NCI-H526 treated with DMSO at 0.1 percent for 48 hours (cell line): ENCODE measurements at places on chromosomes 2 and 18.
A peak's percentile ranks its signal among the peaks of the same experiment; 100 is the strongest.

DNA sequence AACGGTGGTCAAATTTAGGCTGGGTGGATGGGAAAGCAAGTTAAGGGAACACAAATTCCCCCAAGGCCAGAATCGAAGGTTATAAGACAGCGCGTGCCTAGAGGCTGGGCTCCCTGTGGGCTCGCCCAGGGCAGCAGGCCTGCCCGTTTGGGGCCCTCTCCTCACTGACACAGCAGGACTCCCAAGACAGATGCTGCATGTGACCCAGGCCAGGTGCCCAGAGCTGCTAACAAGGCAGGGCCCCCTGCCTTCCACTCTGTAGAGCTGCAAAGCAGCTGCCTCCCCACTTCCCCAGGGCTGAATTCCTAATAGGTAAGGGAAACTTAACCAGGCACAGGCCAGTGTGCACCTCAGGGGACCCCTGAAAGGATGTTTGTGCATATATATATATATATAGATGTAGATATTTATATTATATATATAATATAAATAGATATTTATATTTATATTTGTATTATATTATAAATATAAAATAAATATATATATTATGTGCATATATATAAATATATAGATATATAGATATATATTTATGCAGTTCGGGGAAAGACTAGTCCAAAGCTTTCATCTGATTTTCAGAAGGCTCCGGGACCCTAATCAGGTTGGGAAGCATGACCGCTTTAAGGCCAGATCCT is 43.7 kb downstream of the TMEM37 start:
- peak; percentile 14 for DNase-seq

DNA sequence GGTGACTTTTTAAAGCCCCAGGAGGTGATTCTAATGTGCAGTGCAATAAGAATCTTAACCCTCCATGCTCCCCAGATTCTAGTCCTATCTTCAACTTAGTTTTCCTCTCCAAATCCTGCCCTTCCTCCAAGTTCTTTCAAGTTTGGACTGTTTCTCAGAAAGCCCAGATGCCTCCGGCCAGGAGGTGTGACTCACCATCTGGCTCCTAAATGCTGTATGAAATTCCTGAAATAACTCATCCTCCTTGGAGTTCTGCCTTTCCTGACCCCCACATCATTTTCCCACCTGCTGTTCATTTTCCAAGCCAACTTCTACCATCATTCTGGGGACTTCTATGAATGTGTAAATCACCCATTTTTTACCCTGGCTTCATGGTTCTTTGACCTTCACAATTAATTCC is 118.2 kb upstream of the NOL4 start:
- no peak for DNase-seq

DNA sequence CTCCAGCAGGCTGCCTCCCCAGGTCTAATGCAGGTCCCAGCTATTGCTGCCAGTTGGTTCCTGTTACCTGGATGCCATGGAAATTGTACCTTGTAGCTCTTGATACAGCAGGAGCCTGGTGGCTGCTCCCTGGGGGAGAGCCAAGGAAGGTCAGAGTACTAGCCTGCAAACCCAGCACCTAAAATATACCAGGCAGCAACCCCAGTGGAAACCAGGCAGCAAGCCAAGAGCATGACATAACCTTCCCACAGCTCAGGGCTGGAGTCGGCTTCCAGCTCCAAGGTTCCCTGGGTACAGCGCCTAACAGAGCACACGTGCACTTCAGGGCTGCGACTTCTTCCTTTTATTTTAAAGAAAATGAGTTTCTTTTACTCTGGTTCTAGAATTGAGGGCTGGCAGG is 30.3 kb downstream of the TNP1 start:
- no peak for DNase-seq

- DNase-seq: no peak
Measured at GRCh38 chr2:96145848-96146152, 560 bp upstream of the DUSP2 start.

DNA sequence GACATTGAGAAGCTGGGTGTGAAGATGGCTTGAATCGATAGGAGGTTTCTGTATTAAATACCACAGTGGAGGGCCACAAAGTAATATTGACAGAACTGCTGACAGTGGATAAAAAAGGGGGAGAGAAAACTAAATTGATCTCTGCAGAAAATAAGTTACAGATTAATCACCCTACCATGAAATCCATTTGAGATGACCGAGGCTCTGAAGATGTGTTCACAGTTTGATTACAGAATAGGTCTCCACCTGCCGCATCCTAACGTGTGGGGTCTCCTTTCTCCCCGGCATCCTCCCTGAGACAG is 165.6 kb downstream of the EIPR1 start:
- DNase-seq: no peak

GRCh38 chr18:44849361-44849760 is 168.7 kb downstream of the SETBP1 start:
- no peak for DNase-seq

- DNase-seq: no peak
Measured at GRCh38 chr2:151334082-151334815, 23.1 kb upstream of the TNFAIP6 start.

- DNase-seq: no peak
Measured at GRCh38 chr18:67132919-67133318, 383.6 kb downstream of the DSEL start.

GRCh38 chr18:6605115-6605869 is 124.2 kb upstream of the ARHGAP28 start:
- DNase-seq: no peak

DNA sequence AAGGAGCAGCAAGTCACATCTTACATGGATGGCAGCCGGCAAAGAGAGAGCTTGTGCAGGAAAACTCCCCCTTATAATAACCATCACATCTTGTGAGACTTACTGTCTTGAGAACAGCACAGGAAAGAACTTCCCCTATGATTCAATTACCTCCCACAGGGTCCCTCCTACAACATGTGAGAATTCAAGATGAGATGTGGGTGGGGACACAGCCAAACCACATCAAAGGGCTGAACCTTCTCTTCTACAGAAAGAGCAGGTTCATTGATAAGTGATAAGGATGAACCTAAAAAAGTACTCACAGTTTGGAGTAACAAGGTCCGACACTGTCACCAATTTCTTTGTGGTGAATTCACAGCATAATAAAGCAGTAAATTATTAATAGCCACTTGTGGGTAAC is 422.2 kb upstream of the FSIP2 start:
- no peak for DNase-seq

GRCh38 chr2:60453301-60453700 is 100.2 kb downstream of the BCL11A start:
- no peak for DNase-seq

- no peak for DNase-seq
Measured at GRCh38 chr2:150476809-150477302, 10.6 kb downstream of the RND3 start.

GRCh38 chr18:56148373-56148772 is 490.0 kb downstream of the TXNL1 start:
- DNase-seq: no peak

- no peak for DNase-seq
Measured at GRCh38 chr2:71332435-71332796, 834 bp downstream of the ZNF638 start.

DNA sequence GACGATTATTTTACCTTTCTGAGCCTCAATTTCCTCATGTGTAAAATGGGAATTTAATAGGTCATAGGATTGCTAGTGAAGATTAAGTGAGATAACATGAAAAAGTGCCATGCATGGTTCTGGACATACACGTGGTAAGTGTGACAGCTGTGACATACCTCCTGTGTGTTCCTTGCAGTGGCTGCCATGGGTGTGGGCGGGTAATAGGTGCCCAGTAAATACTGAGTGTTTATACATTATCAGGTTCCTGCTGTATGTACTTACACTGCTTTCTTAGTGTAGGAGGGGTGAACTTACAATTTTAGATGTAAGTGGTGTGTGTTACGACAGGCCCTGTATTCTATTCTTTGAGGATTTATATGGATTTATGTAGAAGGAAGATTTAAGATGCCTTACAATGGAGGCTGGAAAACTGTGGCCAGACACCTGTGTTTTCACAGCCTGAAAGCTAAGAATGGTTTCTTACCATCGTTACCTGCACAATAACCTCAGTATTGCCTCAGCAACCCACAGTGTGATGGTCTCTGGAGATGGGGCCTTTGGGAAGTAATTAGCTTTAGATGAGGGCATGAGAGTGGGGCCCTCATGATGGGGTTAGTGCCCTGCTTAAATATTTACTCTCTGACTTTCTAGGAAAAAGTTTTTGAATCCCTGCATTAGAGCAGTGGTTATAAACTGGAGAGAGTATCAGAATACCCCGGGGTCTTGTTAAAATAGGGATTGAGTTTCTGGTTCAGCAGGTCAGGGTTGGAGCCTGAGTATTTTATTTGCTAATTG is 78.1 kb downstream of the ASAP2 start:
- no peak for DNase-seq

DNA sequence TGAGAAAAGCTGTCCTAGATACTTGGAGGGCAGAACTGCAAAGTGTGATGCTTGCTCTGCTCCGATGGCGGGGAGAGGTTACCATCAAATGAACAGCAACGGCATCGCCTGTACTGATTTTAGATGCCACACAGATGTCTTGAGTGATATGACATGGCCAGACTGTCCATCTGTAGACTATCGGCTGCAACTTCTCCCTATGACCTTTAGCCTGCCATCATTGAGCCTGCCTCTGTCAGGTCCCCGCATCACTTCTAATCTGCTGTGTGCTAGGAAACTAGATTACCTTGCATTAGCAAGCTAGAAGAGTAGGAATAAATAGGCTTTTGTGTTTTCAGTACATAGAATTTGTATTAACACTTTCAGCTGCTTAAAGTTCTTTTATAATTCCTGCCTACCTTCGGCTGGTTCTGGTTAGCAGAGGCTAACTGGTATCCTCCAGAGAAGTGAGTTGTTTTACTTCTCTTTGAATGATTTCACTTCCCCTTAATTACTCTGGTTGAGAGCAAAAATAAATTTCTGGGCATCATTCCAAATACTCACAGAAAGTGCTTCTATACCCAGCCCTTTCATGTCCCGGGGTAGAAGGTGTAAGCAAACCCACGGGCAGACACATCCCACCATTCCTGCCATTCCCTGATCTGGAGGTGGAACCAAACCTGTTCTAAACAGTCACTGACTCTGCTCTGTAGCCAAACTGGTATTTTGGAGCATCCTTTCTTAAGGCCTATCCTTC is 24.0 kb downstream of the GAREM2 start:
- DNase-seq: no peak

DNA sequence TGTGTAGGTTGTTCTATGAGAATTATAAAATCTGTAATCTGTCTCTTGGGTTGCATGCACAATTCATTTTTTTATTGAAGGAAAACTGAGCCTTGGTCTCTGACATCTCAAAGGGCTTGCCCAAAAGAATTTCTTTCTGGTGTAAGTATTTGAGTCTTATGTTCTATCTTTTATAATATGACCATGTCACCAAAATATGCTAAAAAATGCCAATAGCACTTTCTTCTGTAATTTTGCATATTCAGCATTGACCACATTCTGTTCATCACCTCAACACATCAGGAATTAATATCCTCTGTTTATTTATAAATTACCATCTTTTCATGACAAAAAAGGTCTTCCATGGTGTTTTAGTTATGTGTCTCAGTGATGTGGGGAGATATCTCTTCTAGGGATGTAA is 268.7 kb upstream of the TCF4 start:
- DNase-seq: no peak

GRCh38 chr2:219871351-219871750 is 243.9 kb downstream of the SLC4A3 start:
- no peak for DNase-seq

DNA sequence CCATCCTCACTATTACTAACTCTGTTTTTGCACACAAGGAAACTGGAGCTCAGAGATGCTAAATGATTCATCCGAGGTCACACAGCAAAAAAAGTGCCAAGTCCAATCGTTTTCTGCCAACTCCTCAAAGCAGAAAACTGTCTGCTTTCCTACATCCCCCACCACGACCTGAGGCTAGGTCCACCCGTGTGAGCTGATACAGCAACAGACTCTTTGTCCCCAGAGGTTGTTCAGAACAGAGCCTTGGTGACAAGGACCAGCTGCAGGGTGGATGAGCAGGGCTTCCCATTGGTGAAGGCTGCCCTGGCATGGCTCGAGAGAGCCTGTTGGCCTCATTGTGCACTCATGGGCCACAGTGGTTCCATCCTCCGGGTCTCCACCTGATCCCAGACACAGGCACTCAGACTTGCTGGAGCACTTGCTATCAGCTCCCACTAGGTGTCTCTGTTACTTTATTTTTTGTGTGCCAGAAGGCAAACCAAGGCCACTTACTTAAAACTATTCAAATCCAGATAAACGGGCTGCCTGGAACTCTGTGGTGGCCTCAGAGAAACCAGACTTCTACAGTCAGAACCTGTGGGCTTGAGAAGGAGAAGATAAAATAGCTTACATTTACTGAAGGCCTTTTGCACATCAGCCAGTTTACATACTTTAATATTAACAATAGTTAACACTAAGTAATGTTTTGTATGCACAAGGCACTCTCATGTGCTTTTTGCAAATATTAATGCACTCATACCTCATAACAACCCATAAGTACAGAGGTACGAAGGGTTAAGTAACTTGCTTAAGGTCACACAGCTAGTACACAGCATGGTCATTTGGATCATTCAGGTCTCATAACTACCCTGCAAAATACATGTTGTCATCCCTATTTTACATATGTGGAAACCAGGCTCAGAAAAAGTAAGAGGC is 62.9 kb upstream of the CTIF start:
- DNase-seq: peak; percentile 56

- DNase-seq: no peak
Measured at GRCh38 chr2:140247451-140248195, 1467.4 kb upstream of the NXPH2 start.

DNA sequence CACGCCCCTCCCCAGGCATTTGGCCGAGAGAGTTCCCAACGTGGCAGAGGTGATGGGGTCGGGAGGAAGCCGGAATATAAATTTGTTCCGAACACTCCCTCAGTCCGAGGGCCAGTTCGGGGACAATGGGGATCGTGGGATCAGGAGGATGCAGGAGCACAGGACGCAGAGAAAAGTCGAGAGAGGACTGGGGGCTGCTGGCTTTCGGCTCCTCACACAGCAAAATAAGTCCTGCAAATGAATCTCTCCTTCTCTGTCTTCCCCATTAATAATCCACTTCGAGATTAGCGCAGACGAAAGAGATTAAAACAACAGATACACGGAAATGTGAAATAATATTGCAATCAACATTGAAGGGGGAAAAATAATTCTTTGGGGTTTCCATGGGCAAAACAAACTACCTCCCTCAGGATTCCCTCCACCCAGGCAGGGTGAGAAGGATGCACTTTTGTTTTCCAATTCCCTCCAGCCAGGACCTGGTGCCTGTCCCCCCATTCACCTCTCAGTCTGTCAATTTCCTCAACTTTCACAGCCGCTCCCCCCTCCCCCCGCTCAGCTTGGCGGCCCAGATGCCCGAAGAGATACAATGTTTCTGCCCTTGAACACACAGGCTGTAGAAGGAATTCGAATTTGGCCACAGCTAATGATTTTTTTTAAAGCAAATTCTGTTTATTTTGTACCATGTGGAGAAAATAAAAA is 3.1 kb upstream of the ZEB2 start:
- no peak for DNase-seq

DNA sequence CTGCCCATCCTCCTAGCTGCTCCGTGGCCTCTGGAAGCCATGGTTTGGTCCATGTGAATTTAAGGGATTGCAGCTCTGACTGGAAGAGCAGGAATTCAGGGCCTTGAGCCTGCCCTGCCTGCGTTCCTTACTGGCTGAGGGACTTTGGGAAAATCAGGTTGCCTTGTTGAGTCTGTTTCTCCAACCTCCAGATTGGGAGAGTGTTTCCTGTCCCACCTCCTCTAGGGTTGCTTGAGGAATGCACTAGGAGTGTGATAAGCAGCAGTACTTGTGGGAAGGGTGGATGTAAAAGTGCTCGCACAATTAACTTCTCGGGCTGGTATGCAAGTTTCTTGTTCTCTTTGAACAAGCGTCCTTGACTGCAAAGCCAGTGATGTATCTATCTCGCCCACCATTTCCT is 84.4 kb upstream of the YWHAQ start:
- no peak for DNase-seq
